NAMALWA (cell line): ENCODE measurements at places on chromosomes 6 and 20.

GRCh38 chr6:9540534-9541126 is 874.2 kb downstream of the TFAP2A start:
- peak; percentile 71 for DNase-seq

DNA sequence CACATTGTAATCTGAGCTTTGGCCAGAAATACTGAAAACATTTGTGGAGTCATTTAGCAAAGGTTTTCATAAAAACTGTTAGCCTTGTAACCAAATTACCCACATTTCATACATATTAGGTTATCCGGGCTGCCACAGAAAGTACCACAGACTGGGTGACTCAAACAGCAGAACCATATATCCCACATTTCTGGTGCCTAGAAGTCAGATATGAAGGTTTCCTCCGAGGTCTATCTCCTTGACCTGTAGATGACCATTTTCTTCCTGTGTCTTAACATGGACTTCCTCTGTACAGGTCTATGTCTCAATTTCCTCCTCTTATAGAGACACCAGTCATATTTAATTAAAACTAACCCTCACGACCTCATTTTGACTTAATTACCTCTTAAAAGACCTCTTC is 49.5 kb upstream of the SMIM28 start:
- no peak for DNase-seq

GRCh38 chr6:37977715-37978114 is 158.2 kb downstream of the ZFAND3 start:
- no peak for DNase-seq

DNA sequence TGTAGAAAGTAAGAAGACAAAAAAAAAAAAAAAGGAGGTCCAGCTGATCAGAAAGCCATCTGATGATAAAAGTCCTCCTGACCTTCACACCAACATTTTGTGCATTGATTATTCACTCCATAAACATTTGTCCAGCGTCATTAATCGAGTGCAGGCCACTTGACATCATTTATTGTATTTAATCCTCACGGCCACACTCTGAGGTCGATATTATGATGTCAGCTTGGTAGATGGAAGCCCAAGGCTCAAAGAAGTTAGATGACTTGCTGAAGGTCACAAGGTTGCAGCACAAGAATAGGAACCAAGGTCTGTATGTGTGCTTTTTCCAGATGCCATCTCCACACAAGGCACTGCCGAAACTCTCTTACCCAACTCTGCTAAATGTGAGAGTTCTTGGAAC is 328.4 kb downstream of the KIF16B start:
- no peak for DNase-seq

- DNase-seq, result no peak
Observed at GRCh38 chr20:34639755-34640222, 37.1 kb downstream of the PIGU start.
